DND-41 (cell line): ENCODE measurements at places on chromosomes 2 and 18.
A peak's percentile ranks its signal among the peaks of the same experiment; 100 is the strongest.

DNA sequence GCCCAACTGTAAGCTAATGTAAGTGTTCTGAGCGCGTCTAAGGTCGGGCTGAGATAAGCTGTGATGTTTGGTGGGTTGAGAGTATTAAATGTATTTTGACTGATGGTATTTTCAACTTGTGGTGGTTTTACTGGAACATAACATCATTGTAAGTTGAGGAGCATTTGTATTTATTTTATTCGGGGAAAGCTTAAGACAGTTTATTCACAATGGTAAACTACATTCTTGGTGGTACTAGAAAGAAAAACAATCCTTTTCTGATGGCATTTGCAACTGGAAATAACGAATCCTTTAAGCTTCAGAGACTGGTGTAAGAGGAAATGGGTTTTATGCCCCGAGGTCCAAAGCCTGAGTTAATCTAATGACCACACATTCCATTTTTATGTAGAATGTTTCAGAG is 283.3 kb upstream of the NETO1 start:
- no peak for DNase-seq

- DNase-seq: no peak
These were observed 797.0 kb downstream of the GALR1 start for GRCh38 chr18:78046631-78047030.

- no peak for DNase-seq
These were observed 60.8 kb downstream of the GPR39 start for GRCh38 chr2:132477436-132477835.

- DNase-seq: peak; percentile 15
These were observed 5.3 kb upstream of the GORASP2 start for GRCh38 chr2:170923799-170924198.

DNA sequence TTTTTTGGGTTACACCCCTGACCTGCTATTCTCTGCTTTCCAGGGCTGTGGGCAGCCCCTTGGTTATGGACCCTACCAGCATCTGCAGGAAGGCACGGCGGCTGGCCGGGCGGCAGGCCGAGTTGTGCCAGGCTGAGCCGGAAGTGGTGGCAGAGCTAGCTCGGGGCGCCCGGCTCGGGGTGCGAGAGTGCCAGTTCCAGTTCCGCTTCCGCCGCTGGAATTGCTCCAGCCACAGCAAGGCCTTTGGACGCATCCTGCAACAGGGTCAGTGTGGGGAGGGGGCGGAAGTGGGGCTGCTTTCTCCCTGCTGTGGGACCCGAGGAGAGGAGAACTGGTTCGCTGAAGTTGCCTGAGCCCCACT is 9.7 kb upstream of the WNT10A start:
- no peak for DNase-seq

GRCh38 chr2:147463881-147464520 is 380.8 kb upstream of the ACVR2A start:
- no peak for DNase-seq

DNA sequence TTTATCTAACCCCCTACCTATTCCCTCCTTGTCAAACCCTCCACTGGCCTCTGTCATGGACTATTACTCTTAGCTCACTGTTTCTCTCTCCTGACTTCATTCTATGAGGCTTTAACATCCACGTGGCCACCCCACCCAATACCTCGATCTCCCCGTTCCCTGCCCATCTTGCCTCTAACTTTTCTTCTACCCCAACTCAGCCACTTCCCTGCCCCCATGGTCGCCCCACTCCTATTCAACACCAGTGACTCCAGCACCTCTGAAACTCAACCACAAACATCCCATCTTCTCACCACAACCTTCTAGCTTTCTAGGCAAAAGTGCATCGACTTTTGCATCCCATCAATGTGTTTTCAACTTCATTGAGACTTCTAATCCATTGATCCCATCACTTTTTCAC is 94.2 kb upstream of the EPAS1 start:
- no peak for DNase-seq

GRCh38 chr2:44167311-44167907 is 1.3 kb upstream of the PPM1B start:
- DNase-seq: no peak

GRCh38 chr2:107263628-107264027 is 377.7 kb upstream of the ST6GAL2 start:
- no peak for DNase-seq

DNA sequence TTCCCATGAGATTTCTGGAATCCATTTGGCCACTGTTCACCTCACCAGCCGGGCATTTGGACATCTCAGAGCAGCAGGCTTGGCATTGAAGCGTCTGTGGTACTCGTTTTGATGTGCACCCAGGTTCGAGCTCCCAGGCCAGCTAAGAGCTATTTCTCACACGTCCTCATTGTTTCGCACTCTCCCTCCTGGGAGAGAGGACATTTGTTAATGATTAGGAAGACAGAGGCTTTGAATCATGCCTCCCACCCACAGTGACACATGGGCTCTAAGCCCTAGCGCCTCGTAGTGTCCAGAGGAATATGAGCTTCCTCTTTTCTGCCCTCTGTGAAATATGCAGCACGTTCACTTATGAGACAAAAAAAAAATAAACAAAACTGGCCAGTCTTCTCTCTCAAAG is 361.8 kb downstream of the RND3 start:
- no peak for DNase-seq

GRCh38 chr2:203412546-203413331 is 84.5 kb downstream of the ABI2 start:
- no peak for DNase-seq

- DNase-seq: no peak
These were observed 10.7 kb downstream of the CYRIA start for GRCh38 chr2:16654833-16655444.

GRCh38 chr18:361941-362310 is 94.1 kb upstream of the THOC1 start:
- DNase-seq: no peak

GRCh38 chr18:55307505-55307904 is 280.5 kb downstream of the TCF4 start:
- no peak for DNase-seq

DNA sequence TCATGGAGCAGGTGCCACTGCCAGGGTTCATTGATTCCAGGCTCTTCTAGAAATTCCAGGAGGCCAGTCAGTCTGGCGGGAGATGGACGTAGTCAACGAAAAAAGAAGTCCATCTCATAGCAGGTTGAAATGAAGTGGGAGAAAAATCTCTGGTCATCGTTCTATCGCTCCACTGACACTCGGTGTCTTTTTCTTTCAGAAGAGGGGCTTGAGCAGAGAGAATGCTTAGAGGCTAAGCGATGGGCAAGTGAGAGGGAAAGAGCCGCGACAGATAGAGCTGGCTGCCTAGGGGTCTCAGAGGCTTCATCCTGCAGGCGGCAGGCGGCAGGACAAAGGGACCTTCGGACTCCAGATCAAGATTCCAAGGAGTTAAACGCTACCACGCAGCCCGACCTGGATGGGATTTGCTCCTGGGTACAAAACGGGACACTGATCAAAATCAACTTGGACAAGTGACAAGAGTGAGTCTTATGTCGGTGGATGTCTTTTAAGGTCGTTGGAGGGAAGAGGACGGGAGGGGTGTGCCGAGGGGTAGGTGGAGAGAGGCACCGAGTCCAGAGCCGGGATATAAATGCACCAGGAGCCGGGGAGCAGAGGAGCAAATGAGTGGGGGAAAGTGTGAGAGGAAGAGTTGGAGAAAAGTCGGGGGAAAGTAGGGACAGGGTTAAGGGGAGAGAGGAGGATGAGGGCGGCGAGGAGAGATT is 677 bp upstream of the TMEM178A start:
- no peak for DNase-seq

DNA sequence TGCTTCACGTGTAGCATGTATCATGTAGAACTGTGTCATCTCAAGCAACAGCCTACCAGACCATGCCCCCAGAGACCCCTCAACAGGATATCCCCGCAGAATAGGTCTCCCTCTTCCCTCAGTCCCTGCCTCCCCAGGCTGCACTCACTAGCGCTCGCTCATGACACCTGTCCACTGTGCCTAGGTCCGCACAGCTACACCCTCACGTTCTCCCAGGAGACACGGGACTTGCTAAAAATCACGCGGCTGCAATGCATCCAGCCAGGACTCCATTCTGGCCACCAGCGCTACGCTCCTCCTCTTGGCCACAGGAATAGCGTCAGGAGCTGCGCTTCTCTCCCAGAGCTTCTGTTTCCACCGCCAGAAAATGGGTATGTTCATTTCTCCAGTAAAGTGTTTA is 2.5 kb downstream of the PXDN start:
- no peak for DNase-seq

GRCh38 chr2:218631837-218632236 is 24.1 kb downstream of the PLCD4 start:
- DNase-seq: no peak

DNA sequence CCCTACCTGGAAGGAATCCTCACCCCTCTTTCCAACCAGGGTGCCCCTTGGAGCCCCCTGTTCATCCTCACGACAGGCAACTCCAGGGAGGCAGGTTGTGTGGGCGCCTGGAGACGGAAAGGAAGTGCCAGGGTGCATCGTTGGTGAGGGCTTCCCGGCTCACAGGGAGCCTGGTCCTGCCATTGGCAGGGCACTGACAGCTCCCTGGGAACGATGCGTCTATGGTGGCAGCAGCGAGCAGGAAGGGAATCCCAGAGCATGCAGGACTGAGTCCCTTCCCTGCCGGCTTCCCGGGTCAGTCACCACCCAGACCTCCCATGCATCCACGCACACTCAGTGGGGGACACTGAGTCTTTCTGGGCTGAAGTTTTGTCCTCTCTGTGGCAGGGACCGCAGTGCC is 117.6 kb downstream of the INHBB start:
- no peak for DNase-seq

- no peak for DNase-seq
These were observed 9.0 kb upstream of the TWIST2 start for GRCh38 chr2:238838786-238839327.

GRCh38 chr18:23178661-23179081 is 43.4 kb downstream of the CABLES1 start:
- DNase-seq: no peak

GRCh38 chr18:37668971-37669747 is 103.6 kb upstream of the CELF4 start:
- DNase-seq: no peak

DNA sequence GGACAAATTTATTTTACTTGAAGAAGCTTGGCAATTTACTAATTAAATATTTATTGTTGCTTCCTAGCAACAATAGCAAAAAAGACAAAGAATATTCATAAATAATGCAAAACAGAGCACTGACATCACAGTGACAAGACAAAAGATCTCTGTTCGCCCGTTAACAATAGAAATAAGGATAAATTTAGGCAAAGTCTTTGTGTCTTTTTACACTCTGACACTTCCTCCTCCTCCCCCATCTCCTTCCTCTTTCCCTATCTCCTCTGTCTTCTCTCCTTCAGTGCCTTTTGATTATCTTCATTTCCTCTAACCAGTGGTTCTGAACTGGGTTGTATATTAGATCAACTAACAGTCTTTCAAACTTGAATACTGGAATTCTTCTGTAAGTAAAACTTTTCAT is 808.4 kb downstream of the ERBB4 start:
- DNase-seq: no peak

DNA sequence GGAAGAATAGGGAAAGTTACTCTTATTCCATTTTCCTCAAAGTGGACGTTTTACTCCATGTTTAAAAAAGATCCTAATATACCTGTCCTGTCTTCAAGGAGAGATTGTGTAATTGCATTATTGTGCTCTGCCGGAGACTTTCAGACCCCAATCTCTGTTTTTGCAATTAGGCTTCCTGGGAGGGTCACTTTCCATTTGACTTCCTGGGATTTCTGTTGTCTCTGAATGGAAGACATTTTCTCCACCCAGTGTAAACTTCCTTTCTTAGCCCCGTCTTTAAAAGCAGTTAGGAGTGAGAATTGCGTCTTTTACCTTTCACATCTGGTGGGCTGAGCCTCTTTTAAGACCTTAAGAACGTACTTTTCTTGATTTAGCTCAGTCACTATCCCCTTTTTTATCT is 63.0 kb downstream of the ZNF532 start:
- DNase-seq: no peak

GRCh38 chr2:48914477-48915089 is 159.1 kb upstream of the LHCGR start:
- DNase-seq: no peak

- DNase-seq: no peak
These were observed 23.3 kb upstream of the ROCK1 start for GRCh38 chr18:21134895-21135294.

GRCh38 chr2:81549646-81550045 is 1245.1 kb upstream of the LRRTM1 start:
- no peak for DNase-seq

DNA sequence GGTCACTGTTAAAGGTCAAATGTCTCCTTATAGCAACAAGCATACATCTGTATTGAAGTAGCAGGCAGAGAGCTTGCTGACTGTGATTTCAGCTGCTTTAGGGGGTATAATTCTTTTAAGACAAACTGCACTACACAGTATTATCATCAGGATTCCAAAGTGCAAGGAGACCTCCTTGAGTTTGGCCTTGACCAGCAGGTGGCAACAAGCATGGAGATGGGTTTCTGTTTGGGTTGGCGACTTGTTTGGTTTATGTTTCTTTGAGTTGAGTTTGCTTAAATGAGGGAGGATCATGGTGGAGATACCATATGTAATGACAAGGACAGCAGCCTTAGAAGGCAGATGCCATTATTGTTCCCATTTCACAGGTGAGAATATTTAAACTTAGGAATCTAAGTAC is 681.0 kb upstream of the ID2 start:
- DNase-seq: no peak

DNA sequence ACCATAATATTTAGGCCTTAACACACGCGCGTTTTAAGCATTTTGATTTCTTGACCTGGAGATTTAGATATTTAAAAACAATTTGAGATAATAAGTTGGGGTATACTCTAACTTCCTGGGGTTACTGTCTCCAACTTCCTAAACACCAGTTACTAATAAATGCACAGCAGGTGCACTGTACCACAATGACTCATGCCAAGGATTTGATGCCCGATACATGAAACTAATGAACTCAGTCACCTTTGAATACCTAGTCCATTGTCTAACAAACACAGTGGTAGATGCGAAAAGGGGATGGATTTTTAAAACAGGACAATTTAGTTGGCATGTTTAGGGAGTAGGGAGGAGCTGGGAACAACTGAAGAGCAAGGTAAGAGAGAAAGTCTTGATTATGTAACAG is 21.2 kb downstream of the CABYR start:
- DNase-seq: no peak
